ENCODE measurements at places on chromosomes 7 and 10.

DNA sequence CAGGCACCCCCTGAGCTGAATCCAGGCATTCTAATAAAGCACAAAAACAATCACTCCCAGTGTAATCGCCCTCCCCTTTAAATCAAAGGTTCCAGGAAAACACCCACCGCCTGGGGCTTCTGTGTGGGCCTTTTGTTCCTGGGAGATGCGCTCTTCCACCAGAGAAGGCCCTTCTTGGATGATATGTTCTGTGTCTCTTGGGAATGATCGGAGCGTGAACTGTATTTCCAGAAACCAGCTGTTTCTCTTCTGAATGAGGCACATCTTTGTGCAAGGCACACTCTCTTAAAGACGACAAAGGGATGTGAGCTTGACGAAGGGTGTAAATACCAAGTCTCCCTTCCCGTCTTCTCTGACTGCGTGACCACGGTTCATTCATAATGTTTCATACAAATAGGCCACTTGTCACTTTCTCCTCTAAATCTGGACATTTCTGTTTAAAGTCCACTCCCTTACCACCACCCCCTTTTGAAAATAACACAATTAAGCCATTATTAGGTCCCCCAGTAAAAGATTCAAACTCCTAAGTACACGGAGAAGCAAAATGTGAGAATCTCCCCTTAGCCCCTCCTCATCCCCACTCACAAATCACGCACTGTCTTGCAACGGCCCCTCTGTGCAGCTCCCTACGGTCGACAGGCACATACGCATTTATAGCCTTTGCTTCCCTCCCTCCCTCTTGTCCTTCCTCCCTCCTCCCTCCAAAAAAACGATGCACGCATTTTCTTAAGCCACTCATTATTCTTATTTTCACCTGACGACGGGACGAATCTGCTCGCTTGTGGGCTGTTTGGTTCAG is 45.6 kb upstream of the ENO4 start:
- DNase-seq = no peak

DNA sequence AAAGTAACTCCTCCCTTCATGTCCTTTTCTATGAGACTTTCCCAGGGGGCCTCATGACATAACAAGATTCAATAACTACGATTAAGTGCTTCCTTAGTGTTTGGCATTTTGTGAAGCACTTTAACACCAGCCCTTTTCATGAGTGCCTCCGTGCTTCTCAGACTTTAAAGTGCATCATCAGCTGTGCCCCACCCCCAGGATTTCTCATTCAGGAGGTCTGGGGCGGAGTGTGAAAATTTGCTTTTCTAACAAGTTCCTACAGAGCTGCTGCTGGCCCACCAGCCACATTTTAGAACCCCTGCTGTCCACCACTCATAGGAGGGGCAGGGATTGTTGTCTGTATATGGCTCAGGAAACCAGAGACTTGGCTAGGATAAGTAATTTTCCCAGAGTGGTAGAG is 445.3 kb downstream of the LRMDA start:
- no peak for DNase-seq

GRCh38 chr10:72754275-72755032 is 62.5 kb downstream of the MCU start:
- no peak for DNase-seq

DNA sequence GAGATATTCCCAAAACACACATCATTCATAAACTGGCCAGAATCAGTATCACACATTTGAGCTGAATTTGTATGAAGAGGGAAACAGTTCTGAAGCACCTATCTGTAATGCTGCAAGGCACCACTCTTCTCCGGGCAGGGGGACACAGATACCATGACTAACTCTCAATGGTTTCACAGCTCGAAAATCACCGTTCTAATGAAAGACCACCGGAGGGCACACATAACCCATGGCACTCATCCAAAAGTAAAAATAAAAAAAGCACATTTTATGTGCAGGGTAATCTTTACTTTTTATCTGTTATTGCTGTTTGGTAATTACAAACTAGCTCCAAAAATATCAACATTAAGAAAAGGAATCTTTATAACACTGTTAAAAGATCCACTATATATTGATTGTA is 137.5 kb downstream of the PARD3 start:
- DNase-seq = no peak

- DNase-seq = no peak
Observed at GRCh38 chr7:146709451-146710027, 592.9 kb downstream of the CNTNAP2 start.

DNA sequence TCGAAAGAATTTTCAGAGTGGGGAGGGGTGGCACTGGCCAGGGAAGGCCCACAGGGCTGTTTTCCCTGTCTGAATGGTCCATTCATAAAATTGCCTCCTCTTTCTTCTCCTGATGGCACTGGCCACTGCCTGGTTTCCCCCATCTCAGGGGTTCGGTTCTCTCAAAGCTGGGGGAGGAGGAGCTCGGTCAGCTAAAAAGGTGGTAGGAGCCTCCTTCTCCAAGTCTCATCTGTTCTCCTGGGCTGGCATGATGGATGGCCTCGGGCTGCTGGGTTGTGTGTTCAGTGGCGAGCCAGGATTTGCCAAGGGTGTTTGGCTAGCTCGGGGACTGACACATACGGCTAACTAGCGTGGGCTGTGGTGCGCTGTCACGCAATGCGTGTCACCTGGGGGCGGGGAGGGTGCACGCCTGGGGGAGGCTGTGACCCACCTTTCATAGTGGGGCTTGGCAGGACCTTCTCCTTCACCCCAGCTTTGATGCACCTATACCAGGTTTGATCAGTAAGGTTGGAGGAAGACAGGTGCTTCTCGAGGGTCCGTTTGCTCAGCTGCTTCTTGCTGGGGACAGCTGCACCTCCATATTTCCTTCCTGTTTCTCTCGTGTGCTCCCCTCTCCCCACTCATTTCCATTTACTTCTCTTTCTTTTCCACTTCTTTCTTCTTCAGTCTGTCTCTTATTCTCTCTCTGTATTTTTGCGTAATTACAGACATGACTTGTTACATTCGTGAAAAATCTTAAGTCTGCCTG is 36.3 kb downstream of the RBM20 start:
- DNase-seq = no peak

GRCh38 chr7:127891854-127892438 is 139.3 kb downstream of the LRRC4 start:
- no peak for DNase-seq

DNA sequence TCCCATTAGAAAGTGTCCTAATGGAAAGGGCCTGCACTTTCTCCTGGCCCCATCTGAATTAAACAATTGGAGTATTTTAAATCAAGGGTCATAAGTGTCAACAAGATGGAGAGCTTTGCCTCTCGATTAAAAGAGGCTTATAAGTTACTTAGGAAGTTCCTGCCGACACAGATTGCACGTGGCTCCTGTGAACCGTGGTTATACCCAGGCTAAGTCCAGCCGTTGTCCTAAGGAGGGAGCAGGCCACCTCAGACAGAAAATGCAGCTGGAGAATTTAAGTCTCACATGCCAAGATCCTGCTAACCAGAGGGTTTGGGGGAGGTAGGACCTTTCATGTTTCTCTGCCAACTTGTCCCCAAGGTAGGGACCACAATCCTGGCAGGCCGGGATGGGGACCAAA is 626.5 kb upstream of the GALNT17 start:
- DNase-seq = no peak

- DNase-seq = no peak
Observed at GRCh38 chr10:133252223-133252552, 14.5 kb downstream of the VENTX start.

GRCh38 chr7:144674550-144674949 is 161.3 kb downstream of the TPK1 start:
- no peak for DNase-seq

DNA sequence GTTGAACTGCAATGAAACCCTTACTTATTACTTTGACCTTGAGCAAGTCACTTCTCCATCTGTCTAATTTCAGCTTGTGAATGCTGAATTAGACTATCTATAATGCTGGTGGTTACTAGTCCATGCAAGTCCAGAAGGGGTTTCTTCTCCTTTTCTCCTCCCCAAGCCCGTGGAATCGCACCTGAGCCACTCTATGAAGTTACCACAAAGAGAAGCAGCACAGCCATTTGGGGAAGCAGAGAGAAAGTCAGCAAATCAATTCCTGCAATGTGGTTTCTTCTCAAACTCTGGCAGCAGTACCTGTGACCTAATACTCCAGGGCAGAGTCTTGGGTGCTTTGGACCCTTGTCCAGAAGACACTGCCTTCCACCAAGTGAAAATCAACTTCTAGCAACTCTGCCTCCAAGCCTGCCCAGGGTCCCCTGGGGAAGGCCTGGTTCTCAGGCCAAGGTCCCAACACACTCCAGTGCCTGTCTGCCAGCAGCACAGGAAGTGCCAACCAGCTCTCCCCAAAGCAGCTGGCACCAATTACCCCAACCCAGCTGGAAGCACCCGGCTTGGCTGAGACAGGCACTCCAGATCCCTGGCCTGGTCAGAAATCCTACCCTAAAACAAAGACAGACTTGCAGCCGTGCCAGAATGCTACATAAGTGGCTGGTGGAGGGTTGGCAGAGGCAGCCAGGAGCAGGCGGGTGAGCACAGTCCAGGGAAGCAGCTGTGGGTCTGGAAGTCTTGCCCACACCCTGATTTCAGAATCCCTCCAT is 200.3 kb downstream of the LSM5 start:
- DNase-seq = no peak

DNA sequence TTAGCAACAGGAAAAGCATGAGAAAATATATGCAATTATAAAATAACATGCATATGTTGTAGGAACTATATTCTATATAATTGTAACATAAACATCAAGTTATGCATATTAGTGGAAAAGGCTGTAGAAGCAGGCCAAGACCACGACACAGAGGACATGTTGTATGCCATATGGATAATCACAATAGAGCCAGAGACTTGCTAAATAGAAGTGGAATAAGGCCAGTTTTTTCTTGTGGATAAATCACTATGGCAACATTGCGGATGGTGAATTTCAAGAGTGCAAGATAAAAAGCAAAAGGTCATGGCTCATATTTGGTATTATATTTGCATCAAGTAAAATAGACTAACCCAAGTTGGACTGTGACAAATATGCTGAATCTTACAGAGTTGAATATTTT is 93.0 kb downstream of the PCDH15 start:
- no peak for DNase-seq

DNA sequence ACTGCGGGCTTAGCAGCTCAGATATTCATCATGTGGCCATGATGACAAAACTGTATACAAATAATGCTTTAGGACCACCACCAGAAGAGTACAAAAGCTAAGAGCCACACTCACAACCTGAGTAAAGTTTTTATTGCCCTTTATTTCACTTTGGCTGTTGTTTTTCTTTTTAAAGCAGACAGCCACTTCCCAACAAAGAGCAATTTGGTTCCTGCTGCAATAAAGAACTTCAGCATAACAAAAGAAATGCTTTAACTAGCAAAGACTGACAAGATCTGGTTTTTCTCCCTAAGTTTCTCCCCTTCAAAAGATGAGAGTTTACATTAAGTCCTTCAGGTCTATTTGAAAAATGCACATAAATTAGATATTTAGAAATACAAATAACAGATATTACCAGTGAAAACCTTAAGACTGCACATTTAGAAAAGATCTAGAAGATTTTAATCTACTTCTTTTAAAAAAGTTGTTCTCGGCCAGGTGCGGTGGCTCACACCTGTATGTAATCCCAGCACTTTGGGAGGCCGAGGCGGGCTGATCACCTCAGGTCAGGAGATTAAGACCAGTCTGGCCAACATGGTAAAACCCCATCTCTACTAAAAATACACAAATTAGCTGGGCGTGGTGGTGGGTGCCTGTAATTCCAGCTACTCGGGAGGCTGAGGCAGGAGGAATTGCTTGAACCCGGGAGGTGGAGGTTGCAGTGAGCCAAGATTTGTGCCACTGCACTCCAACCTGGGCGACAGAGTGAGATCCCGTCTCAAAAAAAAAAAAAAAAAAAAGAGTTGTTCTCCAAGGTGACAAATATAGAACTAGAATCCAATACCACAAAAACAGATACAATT is 59.4 kb downstream of the WAPL start:
- DNase-seq = no peak

DNA sequence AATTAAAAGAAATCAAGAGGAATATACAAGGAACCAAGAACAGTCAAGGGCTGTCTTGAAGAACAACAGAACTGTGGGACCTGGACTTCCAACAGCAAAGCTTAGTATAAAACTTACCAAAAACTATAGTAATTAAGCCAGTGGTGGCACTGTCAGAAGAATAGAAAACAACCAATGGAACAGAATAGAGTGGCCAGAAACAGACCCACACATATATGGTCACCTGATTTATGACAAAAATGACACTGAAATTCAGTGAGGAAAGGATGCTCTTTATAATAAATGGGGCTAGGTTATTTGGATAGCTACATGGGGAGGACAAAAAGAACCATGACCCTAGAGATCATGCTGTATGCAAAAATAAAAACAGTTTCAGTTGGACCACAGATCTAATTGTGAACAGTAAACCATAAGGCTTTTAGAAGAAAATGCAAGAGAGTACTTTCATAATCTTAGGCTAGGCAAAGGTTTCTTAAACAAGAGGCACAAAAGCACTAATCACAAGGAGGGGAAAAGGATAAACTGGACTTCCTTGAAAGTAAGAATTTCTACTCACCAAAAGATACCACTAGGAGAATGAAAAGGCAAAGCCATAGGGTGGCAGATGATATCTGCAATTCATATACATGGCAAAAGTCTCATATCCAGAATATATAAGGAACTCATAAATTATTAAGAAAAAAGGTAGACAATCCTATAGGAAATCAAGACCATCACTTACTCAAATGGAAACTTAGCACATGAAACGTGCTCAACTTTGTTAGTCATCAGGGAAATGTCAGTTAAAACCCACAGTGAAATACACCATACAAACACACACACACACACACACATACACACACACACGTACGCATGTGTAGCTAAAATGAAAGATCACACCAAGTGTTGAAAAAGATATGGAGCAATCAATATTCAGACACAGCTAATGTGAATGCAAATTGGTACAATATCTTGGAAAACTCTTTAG is 20.8 kb downstream of the HYCC1 start:
- no peak for DNase-seq

DNA sequence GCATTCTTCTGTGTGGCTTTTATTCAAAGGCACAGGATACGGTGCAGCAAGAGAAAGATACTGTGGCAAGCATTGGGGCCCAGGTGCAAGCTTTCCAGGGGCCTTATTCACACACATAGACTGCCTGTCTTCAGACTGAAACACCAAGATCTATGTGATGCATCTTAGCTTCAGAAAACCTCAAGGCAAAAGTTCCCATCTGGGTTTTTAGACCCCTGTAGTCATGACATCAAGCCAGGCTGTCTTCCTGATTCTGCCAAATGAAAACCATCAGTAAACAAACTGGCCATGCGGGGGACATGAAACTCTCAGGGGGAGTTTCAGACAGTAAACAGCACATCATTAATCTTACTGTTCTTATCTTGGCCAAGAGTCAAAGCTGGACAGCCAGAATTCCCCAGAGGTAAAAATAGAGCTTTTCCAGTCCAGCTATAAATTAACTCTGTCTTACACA is 9.8 kb downstream of the AGBL3 start:
- DNase-seq = peak; percentile 6

GRCh38 chr7:146755585-146755984 is 639.0 kb downstream of the CNTNAP2 start:
- no peak for DNase-seq

GRCh38 chr7:106074257-106074656 is 37.9 kb downstream of the SYPL1 start:
- DNase-seq = no peak

- DNase-seq = no peak
Observed at GRCh38 chr7:116097365-116098009, 66.9 kb upstream of the TFEC start.

GRCh38 chr10:86044029-86044428 is 322.6 kb downstream of the GRID1 start:
- no peak for DNase-seq
